ENCODE measurements at places on chromosomes 3 and 15.
A peak's percentile ranks its signal among the peaks of the same experiment; 100 is the strongest.

- DNase-seq = no peak
Measured at GRCh38 chr3:133037436-133037835, 755 bp upstream of the TMEM108 start.

GRCh38 chr3:59308684-59309083 lies 258.9 kb upstream of the CFAP20DC start:
- DNase-seq = no peak

- DNase-seq = no peak
Measured at GRCh38 chr15:35567392-35567791, 21.4 kb upstream of the DPH6 start.

GRCh38 chr15:100308608-100309007 lies 33.2 kb downstream of the ADAMTS17 start:
- no peak for DNase-seq

DNA sequence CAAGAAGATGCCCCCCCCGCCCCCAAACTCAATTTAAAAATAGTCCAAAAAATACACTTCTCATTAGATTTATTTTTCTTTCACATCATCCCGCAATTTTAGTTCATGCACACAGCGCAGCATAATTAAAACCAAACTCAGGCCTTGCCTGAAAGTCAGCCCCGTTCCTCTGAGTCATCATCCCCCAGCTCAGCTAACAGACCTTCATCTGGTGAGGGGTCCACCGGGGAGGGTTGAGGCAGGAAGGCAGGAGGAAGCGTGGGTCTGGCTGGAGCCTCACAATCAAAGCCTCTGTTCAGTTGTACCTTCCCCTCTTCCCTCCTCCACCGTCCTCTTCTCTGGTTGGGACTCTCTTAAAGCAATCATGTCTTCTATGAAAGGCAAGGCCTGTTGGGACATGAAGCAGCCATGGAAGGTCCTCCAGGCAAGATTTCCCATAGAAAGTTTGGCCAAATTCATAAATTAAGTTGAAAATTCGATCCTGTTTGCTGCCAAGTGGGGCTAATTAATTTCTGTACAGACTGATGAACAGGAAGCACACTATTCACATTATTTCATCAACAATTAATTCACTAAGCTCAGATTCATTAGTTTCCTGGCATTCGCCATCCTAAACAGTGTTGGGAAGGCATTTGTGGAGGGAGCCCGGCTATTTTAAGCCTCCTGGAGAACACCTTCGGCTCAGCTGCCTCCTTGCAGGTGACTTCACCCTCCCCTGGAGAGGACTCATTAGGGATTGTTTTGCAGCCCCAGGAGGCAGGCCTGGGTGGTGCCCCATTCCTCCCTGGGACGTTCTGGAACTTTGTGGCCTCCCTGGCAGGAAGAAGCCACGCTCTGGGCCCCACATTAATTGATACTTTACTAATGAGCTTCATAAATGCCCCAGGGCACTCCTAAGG lies 72.3 kb upstream of the BNC1 start:
- no peak for DNase-seq

DNA sequence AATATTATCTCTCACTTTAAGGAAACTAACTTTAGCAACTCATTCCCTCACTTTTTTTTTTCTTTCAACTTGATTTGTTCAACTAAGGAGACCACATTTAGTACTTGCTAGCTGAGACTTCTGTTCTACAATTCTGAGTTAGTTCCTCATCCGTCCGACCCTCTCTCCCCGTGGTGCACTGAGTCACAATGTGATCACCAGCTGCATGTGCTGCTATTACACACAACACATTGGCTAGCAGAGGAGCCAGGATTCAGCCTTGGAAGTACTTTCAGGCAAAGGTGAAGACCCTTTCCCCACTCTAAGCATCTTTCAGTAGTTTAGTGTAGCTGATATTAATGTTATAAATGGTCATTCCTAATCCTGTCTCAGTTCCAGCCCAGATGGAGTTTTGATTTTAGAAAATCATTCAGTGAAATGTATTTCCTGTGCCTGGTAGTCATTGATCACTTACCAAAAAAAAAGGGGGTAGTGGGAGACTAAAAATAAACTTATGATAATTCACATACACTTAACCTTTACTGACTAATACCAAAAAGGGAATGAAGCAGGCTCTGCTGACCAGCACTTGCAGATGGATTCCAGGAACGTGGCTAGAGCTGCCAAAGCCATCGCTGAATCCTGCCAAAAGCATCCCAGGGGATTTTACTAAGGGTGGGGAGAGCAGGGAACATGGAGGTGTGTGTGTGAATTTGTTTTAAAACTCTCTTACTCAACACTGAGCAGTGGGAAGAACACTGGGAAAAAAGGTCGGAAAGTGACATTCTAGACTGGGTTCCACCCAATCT lies 424.8 kb downstream of the LPP start:
- DNase-seq = peak; percentile 91

DNA sequence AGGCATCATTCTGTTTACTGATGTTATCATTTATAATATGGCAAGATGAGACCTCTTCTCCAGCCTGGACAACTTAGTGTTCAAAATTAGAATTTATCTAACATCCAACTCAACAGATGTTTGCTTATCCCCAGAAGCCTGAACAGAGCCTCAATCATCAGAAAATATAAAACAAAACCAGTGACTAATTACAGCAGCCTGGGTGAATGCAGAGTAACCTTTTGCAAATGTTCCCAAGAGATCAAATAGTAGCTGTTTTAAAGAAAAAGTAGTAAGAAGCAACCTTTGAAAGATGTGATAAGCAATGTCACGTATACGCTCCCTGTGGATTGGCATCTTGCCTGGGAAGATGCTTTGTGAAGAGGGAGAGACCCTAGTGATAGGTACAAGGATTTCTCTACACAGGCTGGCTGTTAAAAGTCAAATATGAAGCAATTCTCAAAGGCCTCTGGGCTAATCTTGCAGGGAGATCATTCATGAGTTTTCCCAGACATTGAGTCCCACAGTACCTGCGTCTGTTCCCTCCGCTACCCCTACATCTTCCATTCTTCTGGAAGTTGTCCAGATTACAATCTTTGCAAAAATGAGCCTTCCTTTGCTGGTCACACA lies 39.3 kb upstream of the PRICKLE2 start:
- DNase-seq = peak; percentile 32

- no peak for DNase-seq
Measured at GRCh38 chr15:42011074-42011473, 9.8 kb downstream of the PLA2G4E start.

- DNase-seq = no peak
Measured at GRCh38 chr3:12859840-12860239, 18.5 kb upstream of the RPL32 start.

GRCh38 chr3:197518881-197519421 lies 36.8 kb downstream of the BDH1 start:
- no peak for DNase-seq
